NCI-H524 (cell line): ENCODE measurements at places on chromosomes 6 and 20.

DNA sequence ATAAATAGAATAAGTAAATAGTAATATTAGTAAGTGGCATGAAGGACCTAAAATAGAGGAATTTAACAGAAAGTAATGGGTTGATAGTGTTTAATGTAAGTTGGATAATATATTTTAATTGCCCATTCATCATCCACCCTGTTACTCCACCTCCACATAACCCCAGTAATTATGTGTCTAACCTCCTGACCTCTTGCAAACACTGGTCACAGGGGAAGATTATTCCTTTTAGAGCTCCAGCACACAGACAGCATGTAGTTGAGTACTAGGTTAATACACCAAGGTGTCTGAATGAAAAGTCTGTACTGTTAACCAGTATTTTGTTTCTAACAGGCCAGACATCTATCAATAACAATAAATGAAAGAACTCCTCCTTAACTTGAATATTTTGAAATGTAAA, 92.4 kb upstream of the EYS start:
- no peak for DNase-seq

- DNase-seq = no peak
Measured at GRCh38 chr6:90764001-90764400, 177.1 kb upstream of the MAP3K7 start.

- DNase-seq = no peak
Measured at GRCh38 chr20:39916236-39916765, 772.7 kb downstream of the MAFB start.

DNA sequence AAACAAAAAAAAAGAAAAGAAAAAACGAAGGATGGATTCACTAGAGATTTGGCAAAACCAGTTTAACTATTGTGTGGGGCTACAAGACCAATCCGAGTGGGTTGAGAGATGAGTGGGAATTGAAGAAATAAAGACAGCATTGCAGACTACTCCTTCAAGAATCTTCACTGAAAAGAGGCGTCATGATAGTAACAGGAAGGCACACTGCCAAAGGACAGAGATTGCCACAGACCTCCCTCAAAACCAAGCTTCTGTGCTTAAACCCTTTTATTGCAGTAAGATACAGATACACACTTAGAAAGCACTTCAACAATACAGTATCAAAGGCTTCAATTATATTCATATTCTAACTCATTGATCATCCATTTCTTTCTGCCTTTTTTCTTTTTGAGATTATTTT, 103.9 kb downstream of the IPCEF1 start:
- DNase-seq = no peak

DNA sequence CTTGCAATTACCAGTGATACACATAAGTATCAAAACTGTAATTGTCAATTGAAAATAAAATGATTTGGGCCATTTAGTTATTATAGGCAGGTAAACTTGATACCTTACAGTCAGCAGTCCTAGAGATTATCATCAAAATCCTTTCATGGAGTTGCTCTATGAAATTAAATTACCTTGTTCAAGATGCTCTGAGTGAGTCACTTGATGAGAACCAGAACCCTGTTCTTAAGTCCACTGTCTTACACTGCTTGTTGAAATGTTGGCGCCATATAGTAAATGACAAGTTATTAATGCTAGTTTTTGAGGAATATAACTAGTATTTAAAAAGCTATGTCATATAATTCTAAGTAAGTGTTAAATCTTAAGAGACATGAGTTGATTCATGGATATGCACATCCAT, 37.2 kb upstream of the BAG2 start:
- DNase-seq = no peak

DNA sequence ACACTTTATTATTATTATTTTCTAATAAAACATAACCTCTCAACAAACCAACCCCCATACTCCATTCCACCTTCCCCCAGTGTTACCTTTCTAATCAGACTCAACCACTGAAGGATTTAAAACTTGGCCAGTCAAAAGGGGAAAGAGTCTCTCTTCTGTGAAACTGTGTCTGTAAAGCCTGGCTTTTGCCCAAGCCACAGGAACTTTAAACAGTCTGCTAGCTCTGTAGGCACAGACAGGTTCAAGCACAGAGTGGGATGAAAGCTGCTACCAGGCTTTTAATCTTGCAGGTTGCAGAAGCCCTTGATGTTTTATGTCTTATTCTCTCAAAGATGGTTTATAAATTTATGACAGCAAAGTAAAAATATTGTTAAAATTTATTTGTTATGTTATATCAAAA, 585.7 kb downstream of the TENT5A start:
- DNase-seq = no peak

DNA sequence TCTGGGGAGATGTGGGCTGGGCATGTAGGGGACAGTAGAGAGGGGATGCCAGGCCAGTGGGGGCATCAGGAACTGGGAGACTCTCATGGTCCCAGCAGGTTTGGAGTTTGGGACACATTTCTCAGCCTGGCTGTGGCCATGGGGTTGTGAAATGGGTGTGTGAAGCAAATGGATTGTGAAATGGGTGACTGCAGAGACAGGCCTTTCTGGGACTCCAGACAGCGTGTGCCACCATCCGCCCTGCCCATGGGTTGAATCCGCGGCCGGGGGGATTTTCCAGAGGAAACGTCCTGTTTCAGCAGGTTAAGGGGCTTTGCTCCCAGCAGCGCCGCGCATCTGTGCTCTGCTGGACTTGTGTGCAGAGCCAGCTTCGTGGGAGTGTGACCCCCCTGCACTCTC, 3.7 kb upstream of the PMEPA1 start:
- DNase-seq = no peak

DNA sequence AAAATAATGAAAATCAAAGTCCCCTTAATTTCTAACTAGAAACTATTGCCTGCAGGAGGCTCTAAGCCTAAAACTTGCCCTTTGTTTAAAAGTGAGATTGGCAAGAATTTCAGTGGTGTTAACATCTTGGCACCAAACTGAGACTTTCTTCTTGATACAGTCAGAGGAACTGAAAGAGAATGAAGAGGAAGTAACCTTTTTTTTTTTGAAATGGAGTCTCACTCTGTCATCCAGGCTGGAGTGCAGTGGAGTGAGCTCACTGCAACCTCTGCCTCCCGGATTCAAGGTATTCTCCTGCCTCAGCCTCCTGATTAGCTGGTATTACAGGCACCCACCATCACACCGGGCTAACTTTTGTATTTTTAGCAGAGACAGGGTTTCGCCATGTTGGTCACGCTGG, 3.6 kb downstream of the DOP1A start:
- DNase-seq = no peak

GRCh38 chr6:137313928-137314855, 95.0 kb upstream of the IFNGR1 start:
- peak; percentile 79 for DNase-seq

DNA sequence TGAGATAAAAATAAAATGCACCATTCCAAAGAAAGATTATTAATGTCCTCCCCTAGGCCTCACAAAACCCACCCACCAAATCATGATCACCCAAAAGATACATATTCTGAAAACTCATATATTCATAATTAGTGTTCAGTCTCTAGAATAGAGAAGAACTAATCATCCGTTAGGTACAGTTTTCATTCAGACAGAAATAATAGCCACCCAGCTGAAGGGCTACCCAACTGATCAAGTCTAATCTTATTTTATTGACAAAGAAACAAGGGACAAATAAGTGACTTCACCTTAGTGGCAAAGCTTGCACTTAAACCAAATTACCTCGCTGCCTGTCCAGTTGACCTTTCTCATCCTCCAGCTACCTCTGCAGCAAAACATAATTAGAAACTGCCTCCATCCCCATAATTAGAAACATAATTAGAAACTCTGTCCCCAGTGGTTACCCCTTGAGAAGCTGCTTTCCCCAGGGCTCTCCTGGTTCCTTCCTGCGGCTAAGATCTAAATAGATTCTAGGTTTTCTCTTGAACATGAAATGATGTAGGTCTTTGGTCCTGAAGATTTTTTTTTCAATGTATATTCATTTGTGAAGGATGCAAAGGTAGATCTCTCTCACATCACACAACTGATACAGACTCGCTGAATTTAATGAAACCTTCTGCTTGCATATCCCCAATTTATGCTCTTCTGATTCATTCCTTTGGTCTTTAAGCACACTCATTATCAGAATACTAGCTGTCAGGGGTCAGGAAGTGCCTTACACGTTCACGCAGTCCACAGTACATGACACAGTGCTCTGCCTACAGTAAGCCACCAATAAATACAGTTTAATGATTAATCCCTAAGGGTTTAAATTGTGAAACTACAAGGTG, 46.3 kb downstream of the HBS1L start:
- DNase-seq = no peak

DNA sequence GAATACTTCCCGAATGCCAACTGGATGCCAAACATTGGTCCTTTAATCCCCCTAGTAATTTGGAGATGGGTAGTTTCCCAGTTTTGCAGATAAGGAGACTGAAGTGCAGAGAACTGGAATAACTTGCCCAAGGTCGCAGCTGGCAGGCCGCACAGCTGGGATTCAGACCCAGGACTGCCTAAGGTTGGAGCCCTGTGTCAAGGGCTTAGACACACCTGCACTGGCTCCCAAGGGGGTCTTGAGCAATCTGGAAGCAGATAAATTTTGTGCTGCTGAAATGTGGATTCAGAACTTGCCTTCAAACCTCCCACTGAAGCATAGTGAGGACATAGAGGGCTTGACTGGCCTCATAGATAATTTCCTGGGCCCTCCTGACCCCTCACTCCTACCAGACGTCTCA, 30.5 kb downstream of the FOXP4 start:
- no peak for DNase-seq

DNA sequence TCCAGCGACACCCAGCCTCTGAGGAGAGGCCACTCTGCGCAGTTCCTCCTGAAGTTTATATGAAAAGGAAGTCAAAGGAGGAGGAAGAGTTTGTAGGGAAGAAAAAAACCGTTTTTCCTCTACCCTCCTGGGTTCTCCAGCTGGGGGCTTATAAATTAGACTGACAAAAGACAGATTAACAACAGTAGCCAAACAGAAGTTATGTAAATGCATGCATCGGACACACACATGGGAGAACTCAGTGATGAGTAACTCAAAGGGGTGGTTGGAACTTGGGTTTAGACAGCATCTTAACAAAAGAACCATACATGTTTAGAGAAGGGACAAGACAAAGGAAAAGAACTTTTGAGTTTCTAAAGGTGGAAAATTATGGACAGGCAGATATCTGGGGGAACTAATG, 71.2 kb downstream of the CD24 start:
- no peak for DNase-seq

GRCh38 chr6:13678255-13678983, 33.2 kb downstream of the RANBP9 start:
- no peak for DNase-seq

- no peak for DNase-seq
Measured at GRCh38 chr6:54920628-54921027, 74.1 kb downstream of the FAM83B start.

- DNase-seq = no peak
Measured at GRCh38 chr20:63016514-63017075, 9.8 kb upstream of the BHLHE23 start.

DNA sequence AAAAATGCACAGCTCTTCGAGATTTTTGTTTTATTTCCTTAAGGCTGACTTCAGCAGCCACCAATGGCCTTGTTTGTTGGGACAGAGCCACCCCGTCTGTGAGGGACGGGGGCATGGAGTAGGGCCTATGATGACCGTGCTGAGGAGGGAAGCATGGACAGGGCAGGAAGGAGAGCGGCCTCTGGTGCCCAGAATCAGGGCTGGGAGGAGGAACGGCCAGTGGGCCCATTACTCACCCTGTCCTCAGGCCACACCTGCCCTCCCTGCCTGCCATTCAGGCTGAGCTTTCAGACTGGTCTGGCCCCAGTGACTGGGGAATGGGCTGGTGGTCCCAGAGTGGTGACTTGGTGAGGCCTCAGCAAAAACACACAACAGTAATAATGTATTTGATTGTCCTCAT, 104.4 kb downstream of the SMOC2 start:
- DNase-seq = no peak

GRCh38 chr6:26401389-26401986, 587 bp upstream of the BTN3A1 start:
- no peak for DNase-seq

DNA sequence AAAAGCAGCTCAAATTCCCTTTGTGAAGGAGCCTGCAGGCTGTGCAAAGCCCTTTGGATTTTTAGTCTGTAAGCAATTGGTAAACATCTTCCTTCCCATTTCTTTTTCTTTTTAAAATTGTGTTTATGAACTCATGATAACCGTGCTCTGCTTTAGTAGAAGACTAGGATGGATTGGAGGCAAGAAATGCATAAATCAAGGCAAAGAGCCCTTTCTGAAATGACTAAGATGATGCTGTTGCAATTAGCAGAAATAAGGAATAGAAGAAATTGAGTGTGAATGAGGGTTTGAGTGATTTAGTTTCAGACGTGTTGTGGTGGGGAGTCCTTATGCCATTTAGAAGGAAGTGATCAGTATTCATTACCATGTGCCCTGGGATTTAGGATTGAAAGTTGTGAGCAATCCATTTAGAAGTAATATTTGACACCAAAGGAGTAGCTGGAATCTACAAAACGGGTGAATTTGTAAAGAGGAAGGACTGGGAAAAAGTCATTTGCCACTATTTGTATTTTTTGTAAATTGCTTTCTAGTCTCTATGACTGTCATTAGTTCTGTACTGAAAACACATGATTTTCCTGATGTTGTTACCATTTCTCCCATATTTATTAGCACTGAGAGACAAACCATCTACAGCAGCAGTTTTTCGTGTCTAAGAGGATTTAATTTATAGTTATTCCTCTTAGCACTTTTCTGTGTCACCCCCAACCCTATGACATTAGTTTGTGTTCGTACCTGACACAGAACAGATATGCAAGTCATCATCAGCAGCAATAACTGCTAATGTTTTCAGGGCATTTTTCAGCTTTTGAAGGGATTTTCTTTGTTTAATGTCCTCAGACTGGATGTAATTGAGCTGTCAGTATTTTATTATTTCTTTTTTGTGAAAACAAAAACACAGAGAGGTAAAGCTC, 265.0 kb downstream of the UTRN start:
- no peak for DNase-seq

GRCh38 chr6:37495244-37495934, 4.3 kb downstream of the CCDC167 start:
- DNase-seq = peak; percentile 52
